ENCODE measurements at places on chromosomes 4 and X.

GRCh38 chr4:6694177-6694901 lies 661 bp downstream of the S100P start:
- no peak for DNase-seq

DNA sequence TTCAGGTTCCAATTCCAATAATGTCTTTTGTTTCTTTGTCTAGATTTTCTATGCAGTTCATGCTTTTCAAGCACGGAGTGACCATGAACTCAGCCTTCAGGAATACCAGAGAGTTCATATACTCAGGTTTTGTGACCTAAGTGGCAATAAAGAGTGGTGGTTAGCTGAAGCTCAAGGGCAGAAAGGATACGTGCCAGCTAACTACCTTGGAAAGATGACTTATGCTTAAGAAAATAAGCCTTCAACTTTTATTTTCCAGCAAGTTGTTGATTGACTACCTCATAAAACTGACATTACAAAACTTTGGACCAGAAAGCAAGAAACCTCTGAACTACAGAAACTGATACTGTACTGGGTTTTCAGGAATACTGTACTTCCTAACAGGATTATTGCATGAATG lies 30.8 kb downstream of the INTS12 start:
- no peak for DNase-seq

GRCh38 chr4:87551361-87551760 lies 22.2 kb upstream of the SPARCL1 start:
- DNase-seq, result no peak

DNA sequence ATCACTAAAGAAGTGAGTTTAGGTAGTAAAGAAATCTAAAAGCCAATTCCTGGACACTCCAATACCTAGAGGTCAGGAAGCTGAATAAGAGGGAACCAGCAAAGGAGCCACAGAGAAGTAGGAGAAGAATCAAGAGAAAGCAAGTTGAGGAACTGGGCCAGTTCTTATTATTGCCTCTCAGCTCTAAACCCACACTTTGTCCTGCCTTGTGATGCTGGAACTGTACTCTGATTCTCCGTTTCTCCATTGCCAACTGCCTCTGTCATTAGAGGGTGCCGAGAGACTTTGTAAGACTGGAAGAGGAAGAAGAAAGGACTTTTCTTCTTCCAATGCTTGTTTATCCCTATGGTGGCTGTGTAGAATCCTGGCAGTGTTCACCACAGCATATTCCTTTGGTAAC lies 38.6 kb downstream of the NSUN7 start:
- DNase-seq, result no peak

DNA sequence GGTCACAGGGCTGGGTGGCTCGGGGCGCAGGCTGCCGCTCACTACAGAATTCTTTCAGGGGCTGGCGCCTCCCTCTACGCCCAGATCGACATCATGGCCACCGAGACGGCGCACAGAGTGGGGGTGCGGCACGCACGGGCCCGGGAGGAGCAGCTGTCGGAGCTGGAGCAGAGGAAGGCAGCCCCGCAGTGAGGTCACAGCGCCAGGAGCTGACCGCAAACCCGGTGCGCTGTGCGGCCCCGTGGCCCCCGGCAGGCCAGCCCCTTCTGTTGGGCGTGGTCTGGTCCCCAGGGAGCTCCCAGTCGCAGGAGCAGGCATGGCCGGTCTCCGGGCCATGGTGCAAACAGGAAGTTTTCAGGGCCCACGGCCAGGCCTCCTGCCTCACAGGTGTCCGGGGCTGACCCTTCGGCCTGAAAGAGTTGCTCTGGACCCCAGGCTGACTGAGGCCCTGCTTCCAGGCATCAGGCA lies 31.6 kb downstream of the LRPAP1 start:
- no peak for DNase-seq

GRCh38 chrX:71871367-71871766 lies 39.3 kb upstream of the NHSL2 start:
- no peak for DNase-seq

GRCh38 chr4:3220476-3221183 lies 28.3 kb upstream of the MSANTD1 start:
- no peak for DNase-seq
